ENCODE measurements at places on chromosomes 6 and 20.

DNA sequence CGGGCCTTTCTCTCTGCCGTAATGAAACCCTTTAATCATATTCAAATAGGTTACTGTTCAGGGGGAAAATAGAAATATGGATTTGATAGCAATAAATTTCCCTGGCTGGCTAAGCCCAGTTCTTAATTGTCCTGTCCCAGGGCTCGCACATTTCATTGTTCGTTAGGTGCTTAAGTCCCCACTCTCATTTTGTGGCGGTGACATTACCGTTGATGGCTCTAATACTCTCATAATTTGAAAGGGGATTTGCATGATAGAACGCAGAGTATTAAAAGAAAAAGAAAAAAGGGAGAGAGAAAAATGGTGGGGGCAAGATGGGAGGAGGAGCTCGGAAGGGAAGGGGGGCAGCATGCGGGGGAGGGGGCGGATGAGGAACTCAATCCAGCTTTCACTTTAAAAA lies 79.1 kb upstream of the FOXP4 start:
- no peak for DNase-seq

DNA sequence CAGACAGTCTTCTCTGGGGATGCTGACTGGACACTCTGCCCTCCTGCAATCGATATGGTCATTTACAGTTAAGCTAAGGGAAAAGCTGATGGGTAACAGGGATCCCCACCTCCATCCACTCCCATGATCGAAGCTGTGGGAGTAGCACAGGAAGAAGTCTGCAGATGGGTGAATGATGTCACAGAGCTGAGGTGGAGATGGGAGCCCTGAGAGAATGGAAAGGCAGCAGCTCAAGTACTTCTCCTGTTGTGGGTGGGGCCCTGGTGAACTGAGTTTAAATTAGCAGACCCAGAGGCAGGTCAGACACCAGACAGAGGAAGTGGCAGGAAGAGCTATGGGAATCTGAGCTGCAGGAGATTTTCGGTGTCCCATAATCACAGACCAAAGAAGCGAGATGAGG lies 29.0 kb downstream of the HDGFL1 start:
- no peak for DNase-seq

- no peak for DNase-seq
Observed at GRCh38 chr6:88246654-88247053, 80.5 kb upstream of the CNR1 start.

- DNase-seq, result no peak
Observed at GRCh38 chr6:79631693-79632172, 604 bp downstream of the SH3BGRL2 start.

DNA sequence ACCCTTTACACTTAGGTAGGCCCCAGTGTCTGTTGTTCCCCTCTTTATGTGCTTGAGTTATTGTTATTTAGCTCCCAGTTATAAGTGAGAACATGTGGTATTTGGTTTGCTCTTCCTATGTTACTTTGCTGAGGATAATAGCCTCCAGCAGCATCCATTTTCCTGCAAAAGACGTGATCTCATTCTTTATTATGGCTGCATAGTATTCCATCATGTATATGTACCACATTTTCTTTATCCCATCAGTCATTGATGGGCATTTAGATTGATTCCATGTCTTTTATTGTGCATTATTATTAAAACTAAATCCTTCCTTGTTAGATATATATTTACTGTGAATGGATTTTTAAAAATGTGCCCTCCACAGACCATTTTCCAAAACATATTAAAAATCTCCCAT lies 1137.3 kb upstream of the ADGRB3 start:
- no peak for DNase-seq

Data from activated CD4-positive, alpha-beta T cell treated with anti-CD3 and anti-CD28 coated beads for 24 hours (primary cell).